Uterus (tissue), 4 donors: ENCODE measurements at places on chromosomes 1 and 21. TPM values are rescaled to one million over a fixed set of nuclear protein-coding genes. Genes with fewer than 3 reads are reported as not detected.

The WDR64 gene
- not detected for total RNA-seq

The CROCC gene
- total RNA-seq: 10.2 TPM

The S100A8 gene
- total RNA-seq: 25.2 TPM

The C1orf141 gene
- total RNA-seq: not detected

The CELA3A gene
- total RNA-seq: not detected

The PGD gene
- total RNA-seq: 79.7 TPM

GRCh38 chr21:42332557-42333317 is 17.5 kb upstream of the TFF3 start:
- DNase-seq: peak; percentile 1

GRCh38 chr1:58895082-58895481 is 111.2 kb upstream of the JUN start:
- DNase-seq: no peak

GRCh38 chr1:179770887-179771502 is 27.9 kb downstream of the FAM163A start:
- no peak for DNase-seq

GRCh38 chr1:15684468-15685291 is 560 bp downstream of the PLEKHM2 start:
- DNase-seq: peak; percentile 50
